Psoas muscle (tissue), 8 donors: ENCODE measurements at places on chromosomes 13 and 19.

- H3K4me1 ChIP-seq: no peaks in the 10 kb centered on the region
- H3K27ac ChIP-seq: no peak overlapping the region
- H3K36me3 ChIP-seq: no peaks in the 10 kb centered on the region
- H3K27me3 ChIP-seq: no peaks in the 10 kb centered on the region
- peak overlapping the region; percentile 52 for H3K4me3 ChIP-seq
- DNase-seq: no peak
These were observed 30.8 kb upstream of the RFC3 start for GRCh38 chr13:33787051-33787591.

GRCh38 chr13:21347753-21348318 is 111.3 kb downstream of the ZDHHC20 start:
- no peak for DNase-seq
- no peaks in the 10 kb centered on the region for H3K36me3 ChIP-seq
- H3K27ac ChIP-seq: no peak overlapping the region
- H3K27me3 ChIP-seq: no peaks in the 10 kb centered on the region
- H3K4me1 ChIP-seq: no peaks in the 10 kb centered on the region

DNA sequence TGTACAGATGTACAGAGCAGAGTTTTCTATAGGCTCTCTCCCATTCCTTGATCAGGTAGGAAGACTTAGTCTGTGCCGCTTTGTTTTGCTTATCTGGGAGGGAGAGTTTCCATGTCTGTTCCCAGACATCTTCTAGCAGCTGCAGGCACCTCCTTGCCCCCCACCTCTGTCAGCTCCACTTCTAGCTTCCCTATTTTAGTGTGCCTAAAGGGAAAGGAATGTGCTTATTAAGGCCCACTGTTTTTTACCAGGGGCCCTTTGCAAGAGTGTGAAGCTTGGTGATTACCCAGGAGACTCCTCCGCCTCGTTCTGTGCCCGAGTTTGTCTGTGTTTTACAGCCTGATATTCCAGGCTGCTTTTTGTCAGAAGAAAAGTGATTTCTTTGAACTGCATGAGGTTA is 1984.4 kb downstream of the OLFM4 start:
- no peaks in the 10 kb centered on the region for H3K4me1 ChIP-seq
- no peak overlapping the region for H3K4me3 ChIP-seq
- no peak for DNase-seq
- no peak overlapping the region for H3K27ac ChIP-seq

DNA sequence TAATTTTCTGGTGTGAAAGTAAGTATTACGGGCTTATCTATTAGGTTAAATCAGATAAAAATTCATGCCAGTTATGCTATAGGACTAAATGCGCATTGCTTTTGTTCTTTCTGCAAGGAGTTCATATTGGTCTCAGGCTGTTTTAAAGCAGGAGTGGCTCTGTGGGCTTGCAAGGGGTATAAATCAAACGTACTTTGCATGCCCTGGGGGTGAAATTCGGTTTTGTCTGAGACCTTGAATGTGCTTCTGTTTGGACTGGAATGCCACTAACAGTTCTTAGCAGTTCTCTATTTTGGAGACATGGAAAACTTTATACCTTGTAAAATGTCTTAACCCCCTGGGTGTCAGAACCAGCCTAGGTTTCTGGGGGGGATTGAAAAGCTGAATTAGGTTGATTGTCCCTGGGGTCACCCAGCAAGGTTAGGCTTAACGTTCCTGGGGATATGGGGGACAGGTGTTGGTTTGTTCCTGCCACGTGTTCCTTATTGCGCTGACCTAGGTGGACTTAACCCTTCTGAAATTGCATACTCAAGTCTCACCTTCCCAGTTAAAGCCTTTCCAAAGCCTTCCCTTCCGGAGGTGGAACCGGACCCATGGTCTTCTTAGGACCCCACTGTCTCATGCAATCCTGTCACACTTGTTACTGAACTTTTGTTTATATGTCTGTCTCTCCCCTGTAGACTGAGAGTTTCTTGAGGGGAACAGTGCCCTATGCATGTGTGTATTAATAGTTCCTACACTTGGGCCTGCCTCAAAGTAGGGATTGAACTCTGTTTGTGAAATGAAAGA is 182.2 kb downstream of the LMO7 start:
- no peak for DNase-seq
- H3K27me3 ChIP-seq: no peaks in the 10 kb centered on the region
- peaks cover 32% of the 10 kb centered on the region for H3K4me1 ChIP-seq
- peaks cover 56% of the 10 kb centered on the region for H3K36me3 ChIP-seq

DNA sequence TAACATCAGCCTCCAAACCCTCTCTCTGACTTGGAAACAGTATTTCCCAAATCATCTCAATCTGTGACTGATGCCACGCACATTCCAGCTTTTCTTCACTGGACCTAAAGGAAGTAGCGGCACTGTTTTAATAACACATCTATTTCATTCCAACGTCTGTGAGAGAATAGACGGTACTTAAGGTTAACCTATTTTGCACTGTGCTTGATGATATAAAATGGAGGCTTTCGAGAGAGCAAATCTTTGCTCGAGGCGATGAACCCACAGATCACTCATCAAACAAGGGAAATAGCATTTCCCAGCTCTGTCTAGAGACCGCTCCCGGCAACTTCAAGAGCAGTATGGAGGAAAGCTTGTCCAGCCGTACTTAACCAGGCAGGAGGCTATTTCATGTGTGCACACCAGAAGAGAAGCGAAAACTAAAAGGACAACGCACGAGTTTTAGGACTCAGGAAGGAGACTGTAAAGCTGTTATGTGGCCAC is 2.9 kb downstream of the UBL3 start:
- H3K27me3 ChIP-seq: no peaks in the 10 kb centered on the region
- H3K36me3 ChIP-seq: no peaks in the 10 kb centered on the region
- no peak for DNase-seq
- H3K27ac ChIP-seq: peak overlapping the region; percentile 67
- peaks cover 32% of the 10 kb centered on the region for H3K4me1 ChIP-seq

DNA sequence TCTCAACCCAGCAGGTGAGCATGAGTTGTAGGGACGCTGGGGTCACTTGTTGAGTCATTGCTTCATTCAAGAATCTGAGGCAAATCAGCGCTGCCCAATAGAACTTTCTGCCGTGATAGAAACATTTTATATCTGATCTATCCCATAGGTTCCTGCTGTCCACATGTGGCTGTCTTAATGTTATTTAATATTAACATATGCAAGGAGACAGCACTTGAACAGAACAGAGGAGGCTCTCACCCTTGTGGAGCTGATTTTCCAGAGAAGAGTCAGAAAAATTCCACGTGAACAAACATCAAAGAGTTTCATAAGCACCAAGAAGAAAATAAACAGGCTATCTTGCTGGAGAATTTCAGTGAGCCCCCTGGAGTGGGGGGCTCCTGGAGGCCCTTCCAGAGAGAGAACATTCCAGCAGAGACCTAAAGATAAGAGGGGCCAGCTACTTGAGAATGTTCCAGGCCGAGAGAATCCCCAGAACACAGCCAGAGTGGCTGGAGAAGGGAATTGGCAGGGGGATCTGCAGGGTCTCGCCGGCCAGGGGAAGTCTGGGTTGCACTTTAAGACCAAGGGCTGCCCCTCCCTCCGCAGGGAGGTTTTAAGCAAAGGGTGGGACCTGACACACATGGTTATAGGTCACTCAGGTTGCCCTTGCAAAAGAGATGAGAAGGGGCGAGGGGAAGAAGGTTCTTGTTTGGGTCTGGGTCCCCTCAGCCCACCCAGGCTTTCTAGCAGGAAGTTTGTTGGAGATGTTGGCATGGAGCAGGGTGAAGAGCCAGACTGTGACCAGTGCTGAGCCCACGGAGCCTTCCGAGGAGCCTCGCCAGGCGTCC is 135.7 kb downstream of the CRYL1 start:
- H3K36me3 ChIP-seq: no peaks in the 10 kb centered on the region
- no peak for DNase-seq
- H3K4me3 ChIP-seq: no peak overlapping the region
- no peak overlapping the region for H3K27ac ChIP-seq
- H3K27me3 ChIP-seq: no peaks in the 10 kb centered on the region

GRCh38 chr13:75366380-75367280 is 115.3 kb downstream of the TBC1D4 start:
- peaks cover 79% of the 10 kb centered on the region for H3K4me1 ChIP-seq
- peak overlapping the region; percentile 51 for H3K4me3 ChIP-seq
- peak overlapping the region; percentile 93 for H3K27ac ChIP-seq
- no peak for DNase-seq
- H3K27me3 ChIP-seq: no peaks in the 10 kb centered on the region

- H3K27ac ChIP-seq: no peak overlapping the region
- DNase-seq: no peak
- H3K36me3 ChIP-seq: no peaks in the 10 kb centered on the region
- peaks cover 23% of the 10 kb centered on the region for H3K4me1 ChIP-seq
These were observed 1.5 kb upstream of the ELOF1 start for GRCh38 chr19:11560404-11561051.

GRCh38 chr13:110652764-110653163 is 37.4 kb downstream of the NAXD start:
- DNase-seq: no peak
- no peak overlapping the region for H3K27ac ChIP-seq

- H3K27ac ChIP-seq: no peak overlapping the region
- no peaks in the 10 kb centered on the region for H3K4me1 ChIP-seq
These were observed 303.9 kb downstream of the SLITRK5 start for GRCh38 chr13:87975035-87975434.

DNA sequence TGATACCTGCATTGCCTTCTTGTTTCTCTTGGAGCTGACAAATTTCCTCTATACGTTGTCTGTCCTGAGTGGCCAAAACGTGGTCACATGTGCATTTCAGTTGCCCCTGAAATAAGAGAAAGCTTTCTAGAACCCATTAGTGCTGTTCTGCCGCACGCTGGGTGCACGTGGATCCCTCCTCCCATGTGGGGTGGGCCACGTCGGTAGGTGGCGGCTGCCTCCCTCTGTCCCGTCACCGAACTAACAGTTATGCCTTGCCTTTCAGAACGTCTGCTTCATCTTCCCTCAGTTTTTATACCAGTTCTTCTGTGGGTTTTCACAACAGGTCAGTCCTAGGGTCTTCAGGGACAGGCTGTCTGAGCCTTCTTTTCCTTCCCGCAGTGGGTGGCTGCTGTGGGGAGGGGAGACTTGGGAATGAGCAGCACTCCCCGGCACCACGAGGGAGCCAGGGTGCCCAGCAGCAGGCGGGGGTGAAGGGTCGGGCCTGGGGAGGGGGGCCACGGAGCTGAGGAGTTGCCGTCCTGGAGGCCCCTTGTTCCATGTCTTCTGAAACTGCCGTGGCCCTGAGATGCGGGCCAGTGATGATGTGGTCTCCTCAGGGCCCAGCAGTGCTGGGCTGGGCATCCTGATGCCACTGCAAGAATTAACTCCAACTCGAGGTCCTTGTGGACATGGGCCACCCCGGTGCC is 109.7 kb upstream of the MCF2L start:
- H3K4me1 ChIP-seq: no peaks in the 10 kb centered on the region
- peak overlapping the region; percentile 16 for H3K27ac ChIP-seq
- H3K4me3 ChIP-seq: no peak overlapping the region
- H3K36me3 ChIP-seq: peaks cover 6% of the 10 kb centered on the region

GRCh38 chr13:40994581-40995230 is 24.4 kb downstream of the ELF1 start:
- H3K4me1 ChIP-seq: peaks cover 6% of the 10 kb centered on the region
- no peak overlapping the region for H3K4me3 ChIP-seq
- no peaks in the 10 kb centered on the region for H3K36me3 ChIP-seq
- no peak for DNase-seq

DNA sequence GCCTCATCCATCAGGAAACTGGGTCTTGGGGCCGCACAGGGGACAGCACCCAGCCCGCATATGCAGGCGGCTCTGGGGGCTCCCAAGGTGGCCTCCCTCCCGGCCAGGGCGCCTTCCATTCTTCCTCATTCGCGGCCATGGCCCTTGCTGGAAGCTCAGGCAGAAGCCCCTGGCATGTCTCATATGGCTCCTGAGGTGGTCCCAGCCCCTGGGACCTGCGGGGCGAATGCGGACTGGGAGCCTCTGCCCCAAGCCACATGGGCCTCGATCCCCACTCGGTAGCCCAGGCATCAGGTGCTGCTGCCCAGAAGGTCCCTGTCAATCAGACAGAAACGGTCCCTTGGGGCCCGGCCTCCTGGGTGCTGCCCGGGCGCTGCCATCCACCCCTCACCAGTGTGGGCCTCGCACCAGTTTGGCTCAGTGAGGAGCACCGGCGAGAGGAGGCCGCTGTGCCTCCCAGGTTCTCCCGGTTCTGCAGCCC is 301.6 kb downstream of the TEX29 start:
- no peaks in the 10 kb centered on the region for H3K36me3 ChIP-seq
- H3K27me3 ChIP-seq: peaks cover 4% of the 10 kb centered on the region
- H3K27ac ChIP-seq: no peak overlapping the region
- DNase-seq: no peak
- H3K4me3 ChIP-seq: no peak overlapping the region

GRCh38 chr19:38744874-38745273 is 600 bp upstream of the CAPN12 start:
- H3K27me3 ChIP-seq: no peaks in the 10 kb centered on the region
- H3K27ac ChIP-seq: no peak overlapping the region
- no peaks in the 10 kb centered on the region for H3K36me3 ChIP-seq
- H3K4me1 ChIP-seq: no peaks in the 10 kb centered on the region

DNA sequence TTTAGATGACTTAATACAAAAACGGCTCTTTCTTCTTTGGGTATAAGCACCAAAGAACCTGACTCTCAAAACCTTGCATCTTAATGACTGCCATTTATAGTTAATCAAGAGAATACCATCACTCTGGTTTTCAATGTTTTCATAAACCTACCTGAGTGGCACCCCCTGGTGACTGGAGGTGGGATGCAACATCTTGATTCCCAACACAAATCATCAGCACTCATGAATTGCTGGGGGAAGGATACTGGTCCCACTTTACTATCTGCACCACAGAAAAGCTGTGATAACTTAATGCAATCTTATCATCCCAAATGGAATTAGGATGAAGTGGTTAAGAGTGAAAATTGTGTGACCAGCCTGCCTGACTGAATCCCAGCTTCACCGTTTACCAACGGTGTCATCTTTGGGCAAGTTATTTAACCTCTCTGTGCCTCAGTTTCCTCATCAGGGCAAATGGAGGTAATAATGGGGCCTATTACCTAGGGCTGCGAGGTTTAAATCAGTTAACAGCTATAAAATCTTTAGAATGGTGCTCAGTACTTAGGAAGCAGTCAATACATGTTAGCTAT is 366.4 kb downstream of the KLF12 start:
- H3K36me3 ChIP-seq: no peaks in the 10 kb centered on the region
- DNase-seq: no peak
- no peaks in the 10 kb centered on the region for H3K27me3 ChIP-seq
- peaks cover 31% of the 10 kb centered on the region for H3K4me1 ChIP-seq

DNA sequence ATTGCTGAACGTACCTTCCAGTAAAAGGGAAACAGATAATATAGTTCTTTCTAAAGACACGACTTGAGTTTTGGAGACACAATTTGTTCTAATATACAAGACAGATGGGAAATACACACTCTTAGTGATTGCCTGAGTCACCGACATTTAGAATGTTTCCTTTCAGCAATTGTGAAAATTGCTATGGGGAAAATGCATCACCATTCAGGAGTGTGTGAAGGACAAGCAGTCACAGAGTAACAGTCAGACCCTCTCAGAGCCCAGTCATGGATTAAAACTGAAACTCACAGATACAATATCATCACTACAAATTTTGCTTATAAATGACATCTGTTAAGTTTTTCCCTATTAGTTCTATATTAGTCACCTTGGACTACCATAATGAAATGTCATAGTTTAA is 286.1 kb downstream of the SPRY2 start:
- H3K4me3 ChIP-seq: no peak overlapping the region
- H3K27me3 ChIP-seq: no peaks in the 10 kb centered on the region
- H3K36me3 ChIP-seq: no peaks in the 10 kb centered on the region
- H3K4me1 ChIP-seq: peaks cover 9% of the 10 kb centered on the region
- H3K27ac ChIP-seq: no peak overlapping the region
- no peak for DNase-seq
